ENCODE measurements at places on chromosomes 4 and X. TPM values are rescaled to one million over a fixed set of nuclear protein-coding genes. Genes with fewer than 3 reads are reported as not detected.

DNA sequence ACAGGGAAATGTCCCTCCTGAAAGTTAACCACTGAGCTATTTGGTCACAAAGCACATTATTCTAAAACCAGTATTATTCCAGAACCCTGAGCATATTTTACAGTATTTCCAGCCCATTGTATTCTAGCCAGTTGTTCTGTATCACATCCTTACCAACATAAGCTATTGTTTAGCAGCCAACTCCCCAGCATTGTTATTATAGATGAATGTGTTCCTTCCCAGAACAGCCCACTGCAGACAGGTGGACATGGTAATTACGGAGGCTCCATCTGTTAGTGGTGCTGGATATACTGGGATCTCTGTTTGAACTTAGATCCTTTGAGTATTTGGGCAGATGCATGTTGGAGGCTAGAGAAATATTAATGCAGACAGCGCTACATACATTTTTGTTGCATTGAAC, 126.1 kb downstream of the MGST2 start:
- no peak for DNase-seq

DNA sequence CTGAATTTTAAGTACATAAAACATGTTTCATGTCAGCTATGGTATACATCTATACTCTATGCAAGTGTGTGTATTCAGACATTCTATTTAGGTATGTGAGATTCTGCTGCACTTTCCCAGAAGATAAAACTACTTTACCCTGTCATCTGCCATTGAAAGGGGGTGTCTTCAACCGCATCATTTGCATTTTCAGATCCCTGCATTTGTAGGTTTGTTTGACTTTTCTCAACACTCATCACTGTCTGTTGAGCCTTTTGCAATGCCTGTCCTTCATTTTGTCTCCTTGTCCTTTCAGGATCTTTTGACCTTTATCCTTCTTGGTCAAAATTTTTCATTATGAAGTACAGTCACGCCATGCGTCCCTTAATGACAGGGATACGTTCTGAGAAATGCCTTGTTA, 103.5 kb downstream of the TMA16 start:
- no peak for DNase-seq

DNA sequence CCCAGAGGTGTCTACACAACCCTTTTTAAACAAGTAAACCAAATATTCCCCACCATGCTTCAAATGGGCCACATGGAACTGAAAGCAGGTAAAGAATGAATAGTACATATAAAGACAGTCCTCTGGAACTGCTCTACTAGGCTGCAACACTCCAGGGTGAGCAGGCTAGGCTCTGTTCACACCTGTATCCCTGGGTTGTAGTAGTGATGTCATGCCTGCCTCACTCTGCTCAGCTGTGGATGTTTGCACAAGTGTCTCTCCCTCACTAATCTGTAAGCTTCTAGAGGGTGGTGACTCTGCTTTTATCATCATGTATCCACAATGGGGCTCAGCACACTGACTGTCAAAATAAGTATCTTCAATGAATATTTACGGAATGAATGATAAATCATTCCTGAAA, 20.4 kb downstream of the LEF1 start:
- no peak for DNase-seq

DNA sequence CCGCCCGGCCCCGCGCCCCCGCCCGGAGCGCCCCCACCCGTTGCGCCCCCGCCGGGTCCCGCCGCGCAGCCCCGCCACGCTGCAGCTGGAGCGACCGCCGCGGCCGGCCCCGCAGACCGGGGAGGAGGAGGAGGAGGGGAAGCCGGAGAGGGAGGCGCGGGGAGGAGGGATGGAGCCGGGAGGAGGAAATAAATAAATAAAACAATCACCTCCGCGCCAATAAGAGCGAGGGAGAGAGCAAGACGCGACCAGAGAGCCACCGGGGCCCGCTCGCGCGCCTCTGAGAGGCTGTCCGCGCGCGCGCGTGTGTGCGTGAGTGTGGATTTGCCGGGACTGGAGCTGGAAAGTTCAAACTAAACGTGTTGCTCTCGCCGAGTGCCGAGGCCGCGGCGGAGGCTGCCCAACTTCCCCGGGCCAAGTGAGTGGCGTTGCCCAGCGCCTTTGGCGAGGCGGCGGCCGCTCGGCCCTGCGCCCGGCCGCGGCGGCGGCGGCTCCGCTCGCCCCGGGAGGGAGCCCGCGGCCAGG, 2184.4 kb upstream of the TENM3 start:
- peak; percentile 19 for DNase-seq

AMER1 gene
- 5.7 TPM for total RNA-seq

CXCL6 gene
- 0.46 TPM for total RNA-seq

AFP gene
- total RNA-seq = not detected

CSAG3 gene
- not detected for total RNA-seq
